ENCODE measurements at places on chromosomes 5 and 9.

DNA sequence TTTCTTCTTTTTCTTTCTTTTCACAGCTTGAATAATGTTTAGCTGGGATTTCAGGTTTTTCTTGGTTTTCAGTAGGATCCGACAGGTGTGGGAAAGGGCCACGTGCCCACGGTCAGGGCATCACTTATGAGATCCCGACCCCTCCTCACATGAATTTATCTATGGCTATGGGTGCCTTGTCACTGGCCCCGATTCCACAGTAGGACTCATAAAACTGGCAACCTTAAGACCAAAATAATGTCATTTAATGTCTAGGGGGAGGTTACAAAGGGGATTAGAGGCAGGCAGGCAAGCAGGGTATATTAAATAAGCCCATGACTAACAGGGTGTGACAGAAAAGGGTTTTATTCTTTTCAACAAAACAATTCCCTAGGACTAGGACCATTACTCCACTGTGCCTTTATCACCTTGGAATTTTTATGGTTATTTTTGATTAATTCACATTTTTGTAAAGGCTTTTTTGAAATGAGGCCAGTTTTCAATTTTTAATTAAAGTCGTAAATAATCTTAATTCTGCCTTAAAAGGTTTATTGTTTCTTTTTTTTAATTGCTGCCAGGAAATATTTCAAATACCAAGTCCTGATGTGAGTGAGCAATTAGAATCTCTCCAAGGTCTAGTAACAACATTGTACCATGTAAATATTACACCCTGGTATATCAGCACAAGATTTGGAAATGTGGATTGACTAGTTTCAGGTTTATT, 370.4 kb downstream of the GLIS3 start:
- DNase-seq, result peak; percentile 41

DNA sequence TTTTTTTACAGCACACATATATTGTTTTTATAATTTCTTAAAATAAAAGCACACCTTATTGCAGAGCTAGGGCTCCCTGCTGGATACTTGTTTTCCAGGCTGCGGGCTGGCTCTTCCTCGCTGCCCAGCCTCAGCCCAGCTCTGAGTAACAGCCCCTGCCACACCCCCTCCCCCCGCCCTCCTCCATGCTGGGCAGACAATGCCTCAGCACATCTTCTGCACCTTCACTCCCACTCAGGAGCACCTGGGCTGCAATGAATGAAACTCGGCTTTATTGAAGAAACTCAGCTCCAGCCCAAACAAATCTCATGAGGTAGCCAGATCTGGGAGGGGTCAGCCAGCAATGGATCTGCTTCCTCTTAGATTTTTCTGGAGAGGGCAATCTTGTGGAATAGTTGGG, 9.5 kb downstream of the IL9 start:
- DNase-seq, result no peak

GRCh38 chr9:86598411-86599239, 244.4 kb upstream of the TUT7 start:
- peak; percentile 48 for DNase-seq

DNA sequence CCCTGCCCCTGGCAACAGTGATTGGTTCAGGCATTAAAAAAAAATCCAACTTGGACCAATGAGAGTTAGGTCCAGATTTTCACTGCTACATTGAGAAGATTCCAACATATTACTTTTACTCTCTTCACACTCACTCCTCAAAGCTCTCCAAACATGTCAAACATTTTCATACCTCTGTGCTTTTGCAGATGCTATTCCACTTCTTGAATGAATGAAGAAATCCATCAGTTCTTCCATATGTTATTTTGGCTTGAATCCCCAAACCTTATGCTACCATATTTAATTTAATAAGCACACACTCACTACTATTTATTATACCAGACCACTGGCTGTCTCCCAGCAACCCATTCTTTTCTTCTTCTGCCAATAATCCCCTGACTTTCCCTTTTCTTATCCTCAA, 87.1 kb downstream of the PPP2R2B start:
- DNase-seq, result no peak

DNA sequence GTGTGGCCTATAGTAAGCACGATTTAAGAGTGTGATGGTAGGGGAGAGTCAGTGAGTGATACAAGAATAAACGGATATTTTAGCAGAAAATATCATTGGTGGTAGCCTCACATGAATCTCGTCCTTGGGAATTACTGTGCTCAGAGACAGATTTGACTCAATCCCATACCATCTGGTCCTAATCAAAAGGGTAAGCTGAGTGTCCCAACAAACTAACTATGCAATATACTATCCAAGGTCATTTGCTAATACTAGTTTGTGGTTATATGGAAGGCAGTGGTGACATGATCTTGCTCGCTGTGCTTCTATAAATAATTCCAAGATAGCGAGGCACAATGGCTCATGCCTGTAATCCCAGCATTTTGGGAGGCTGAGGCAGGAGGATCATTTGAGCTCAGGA, 103.2 kb downstream of the TRPM6 start:
- DNase-seq, result peak; percentile 55

GRCh38 chr5:67591491-67591890, 394.9 kb upstream of the CD180 start:
- no peak for DNase-seq

DNA sequence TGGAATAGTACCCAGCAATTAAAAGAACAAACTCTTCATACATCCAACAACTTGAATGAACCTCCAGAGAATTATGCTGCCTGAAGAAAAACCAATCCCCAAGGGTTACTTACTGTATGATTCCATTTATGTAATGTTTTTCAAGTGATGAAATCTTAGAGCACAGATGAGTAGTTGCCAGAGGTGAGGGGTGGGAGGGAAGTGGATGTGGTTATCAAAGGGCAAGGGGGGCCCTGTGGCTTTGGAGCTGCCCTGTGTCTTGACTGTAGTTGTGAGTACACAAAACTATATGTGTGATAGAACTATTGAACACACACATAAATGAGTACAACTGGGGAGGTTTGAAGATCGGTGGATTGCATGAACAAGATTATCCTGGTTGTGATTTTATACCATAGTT, 115.8 kb upstream of the SLC25A48 start:
- peak; percentile 17 for DNase-seq

GRCh38 chr9:134976403-134976802, 58.7 kb upstream of the FCN1 start:
- no peak for DNase-seq

DNA sequence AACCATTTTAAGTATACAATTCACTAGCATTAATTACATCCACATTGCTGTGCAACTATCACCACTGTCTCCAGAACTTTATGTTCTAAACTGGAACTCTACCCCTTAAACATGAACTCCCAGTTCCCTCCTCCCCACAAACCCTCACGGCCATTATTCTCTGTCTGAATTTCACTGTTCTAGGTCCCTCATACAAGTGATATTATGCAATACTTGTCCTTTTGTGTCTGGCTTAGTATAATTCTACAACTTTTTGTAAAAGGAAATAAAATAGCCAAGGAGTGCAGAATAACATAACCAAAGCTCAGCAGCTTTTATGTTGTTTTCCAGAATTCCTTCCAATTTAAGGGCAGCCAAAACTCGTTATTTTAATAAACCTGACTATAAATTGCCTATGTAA, 53.2 kb downstream of the NAA35 start:
- DNase-seq, result no peak

- no peak for DNase-seq
These were observed 86.8 kb downstream of the ZNF622 start for GRCh38 chr5:16378762-16379161.

- DNase-seq, result no peak
These were observed 1428.6 kb downstream of the MAT2B start for GRCh38 chr5:164934039-164934438.

DNA sequence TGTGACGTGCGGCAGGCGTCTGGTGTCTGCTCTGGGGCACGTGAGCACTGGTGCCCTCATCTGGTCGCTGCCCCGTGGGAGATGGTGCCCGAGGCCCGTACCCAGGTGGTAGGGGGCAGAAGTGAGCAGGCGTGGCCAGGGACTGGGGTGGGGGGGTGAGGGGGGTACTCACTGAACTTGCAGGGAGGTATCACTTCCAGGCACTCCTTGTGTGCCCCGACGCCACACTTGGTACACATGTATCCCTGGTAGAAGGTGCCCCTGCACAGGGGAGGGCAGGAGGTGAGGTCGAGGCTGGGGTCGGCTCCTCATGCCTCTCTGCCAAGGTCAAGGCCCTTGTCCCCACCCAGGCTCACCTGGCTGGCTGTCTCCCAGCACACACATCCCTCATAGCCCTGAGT, 45.2 kb upstream of the SARDH start:
- DNase-seq, result no peak

DNA sequence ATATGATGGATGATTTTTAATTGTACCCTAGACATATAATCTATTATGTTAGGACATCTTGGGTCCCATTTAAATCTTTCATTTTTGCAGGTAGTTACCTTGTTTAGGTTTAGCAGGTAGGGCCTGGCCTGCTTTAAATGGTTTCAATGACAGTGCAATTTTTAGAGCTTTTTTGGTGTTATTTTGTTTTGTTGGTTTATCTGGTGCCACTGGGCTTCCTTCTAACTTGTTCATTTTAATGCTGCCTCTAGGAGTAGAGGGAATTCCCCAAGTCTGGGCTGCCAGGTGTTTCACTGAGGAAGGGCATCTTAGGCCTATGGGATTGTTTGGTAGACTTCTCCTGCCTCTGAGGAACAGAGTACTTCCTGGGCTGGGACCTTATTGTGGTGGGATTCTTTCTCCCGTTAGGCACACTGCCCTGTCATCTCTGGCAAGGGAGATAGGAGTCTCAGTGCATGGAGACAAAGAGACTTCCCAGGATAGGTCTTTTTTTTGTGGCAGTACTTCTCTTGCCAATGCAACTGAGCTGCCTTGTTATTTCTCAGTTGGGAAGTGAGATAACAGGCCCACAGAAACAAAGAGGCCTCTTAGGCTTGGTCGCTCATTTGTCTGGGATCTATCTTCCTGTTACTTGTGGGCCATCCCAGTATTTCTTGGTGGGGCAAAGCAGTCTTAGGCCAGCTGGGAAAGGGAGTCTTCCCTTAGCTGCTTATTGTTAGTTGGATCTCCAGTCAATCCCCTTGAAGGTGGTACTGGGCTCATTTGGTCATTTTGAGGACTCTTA, 282.9 kb downstream of the FER start:
- no peak for DNase-seq

GRCh38 chr9:121744687-121745395, 93.4 kb downstream of the DAB2IP start:
- DNase-seq, result peak; percentile 55

GRCh38 chr5:119383008-119383407, 27.2 kb downstream of the TNFAIP8 start:
- no peak for DNase-seq

DNA sequence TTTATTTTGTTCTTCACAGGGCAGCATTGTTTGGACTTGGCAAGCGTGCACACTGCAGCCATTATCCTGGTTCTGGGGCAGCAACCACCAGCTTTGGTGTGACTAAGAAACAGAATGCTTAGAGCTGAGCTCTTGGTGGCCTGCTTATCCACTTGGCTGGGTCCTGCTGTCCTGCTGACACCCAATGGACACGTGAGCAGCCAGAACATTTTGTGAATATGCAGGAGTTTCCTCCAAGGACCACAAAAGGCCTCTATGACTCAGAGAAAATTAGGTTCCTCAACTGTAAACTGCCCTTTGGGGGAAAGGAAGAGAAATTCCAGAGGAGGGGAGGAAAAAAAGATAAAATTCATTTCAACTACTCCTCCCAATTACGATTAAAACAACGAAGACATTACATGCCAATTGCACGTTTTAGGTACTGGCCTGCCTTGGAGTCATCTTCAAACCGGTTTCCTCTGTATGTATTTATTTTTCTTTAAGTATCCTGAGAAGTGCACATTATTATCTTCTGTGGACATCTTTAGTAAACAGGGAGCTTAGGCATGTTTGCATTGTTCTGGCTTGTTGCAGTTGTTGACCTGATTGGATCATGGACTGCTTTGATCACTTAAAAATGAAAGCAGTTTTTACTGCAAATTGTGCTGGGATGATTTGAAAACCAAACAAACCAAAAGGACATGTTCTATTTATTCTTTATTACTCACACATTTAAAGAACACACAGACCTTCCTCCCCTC, 82.3 kb upstream of the TLE4 start:
- peak; percentile 18 for DNase-seq

GRCh38 chr9:36862206-36863145, 171.6 kb downstream of the PAX5 start:
- peak; percentile 9 for DNase-seq

GRCh38 chr5:178230879-178231538, 1.6 kb downstream of the PHYKPL start:
- no peak for DNase-seq

GRCh38 chr9:87346061-87346665, 151.5 kb upstream of the DAPK1 start:
- no peak for DNase-seq

GRCh38 chr9:95874989-95875304, 544 bp upstream of the ERCC6L2 start:
- peak; percentile 45 for DNase-seq

- no peak for DNase-seq
These were observed 6.3 kb downstream of the NR2F1-AS1 start for GRCh38 chr5:93574491-93575305.

DNA sequence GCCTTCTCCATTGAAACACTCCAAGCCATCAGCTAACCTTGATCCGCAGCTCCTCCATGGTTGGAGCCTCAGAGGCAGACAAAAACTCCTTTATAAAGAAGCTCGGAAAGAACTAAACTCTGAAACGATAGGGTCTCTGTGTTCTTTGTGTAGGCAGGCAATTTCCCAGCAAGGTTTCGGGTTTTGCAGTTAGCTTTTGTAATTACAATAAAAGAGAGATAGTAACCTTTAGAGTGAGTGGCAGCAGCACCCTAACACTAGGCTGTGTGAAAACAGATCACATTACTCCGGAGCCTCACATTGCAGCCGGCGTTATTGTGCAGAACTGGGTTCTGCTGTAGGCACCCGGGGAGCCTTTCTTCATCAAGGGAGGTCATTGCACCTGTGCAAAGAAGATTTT, 115.8 kb upstream of the MAP3K1 start:
- no peak for DNase-seq

- no peak for DNase-seq
These were observed 10.3 kb downstream of the WNK2 start for GRCh38 chr9:93194221-93194625.

GRCh38 chr5:168356592-168356991, 65.1 kb downstream of the WWC1 start:
- no peak for DNase-seq

DNA sequence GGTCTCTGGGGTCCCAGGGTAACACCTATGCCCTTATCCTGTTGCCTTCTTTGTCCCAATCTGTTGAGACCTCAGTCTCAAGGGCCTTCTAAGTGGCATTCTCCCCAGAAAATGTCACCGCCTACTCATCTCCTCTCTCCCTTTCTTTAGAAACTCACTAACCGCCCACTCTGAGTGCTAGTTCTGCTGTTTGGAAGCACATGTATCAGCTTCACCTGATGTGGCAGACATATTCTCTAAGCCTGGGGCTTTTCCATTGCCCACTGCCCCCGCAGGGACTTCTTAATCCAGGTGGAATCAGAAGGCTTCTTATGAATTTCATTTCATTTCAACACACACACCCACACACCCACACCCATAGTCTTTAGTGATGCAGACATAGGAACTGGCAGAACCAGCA, 165.1 kb downstream of the ASTN2 start:
- no peak for DNase-seq

DNA sequence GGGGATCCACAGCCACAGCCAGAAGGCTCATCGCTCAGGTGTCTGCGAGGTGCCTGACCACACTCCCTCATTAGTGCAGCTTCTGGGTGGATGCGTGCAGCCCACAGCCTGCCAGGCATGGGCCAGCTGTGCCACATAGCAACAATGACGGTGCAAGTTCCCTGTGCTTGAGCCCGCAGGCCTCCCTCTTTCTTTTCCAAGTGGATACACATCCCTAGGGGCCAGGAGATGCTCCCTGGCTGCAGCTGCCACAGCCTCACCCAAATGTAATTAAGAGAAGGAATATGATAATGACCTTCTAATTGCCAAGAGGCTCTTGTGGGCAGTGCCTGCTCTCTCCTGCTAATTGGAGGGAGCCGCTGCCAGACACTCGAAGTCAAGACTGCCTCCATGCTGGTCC, 116.0 kb upstream of the PPP1R26 start:
- no peak for DNase-seq
